ENCODE measurements at places on chromosomes 2 and 18.

DNA sequence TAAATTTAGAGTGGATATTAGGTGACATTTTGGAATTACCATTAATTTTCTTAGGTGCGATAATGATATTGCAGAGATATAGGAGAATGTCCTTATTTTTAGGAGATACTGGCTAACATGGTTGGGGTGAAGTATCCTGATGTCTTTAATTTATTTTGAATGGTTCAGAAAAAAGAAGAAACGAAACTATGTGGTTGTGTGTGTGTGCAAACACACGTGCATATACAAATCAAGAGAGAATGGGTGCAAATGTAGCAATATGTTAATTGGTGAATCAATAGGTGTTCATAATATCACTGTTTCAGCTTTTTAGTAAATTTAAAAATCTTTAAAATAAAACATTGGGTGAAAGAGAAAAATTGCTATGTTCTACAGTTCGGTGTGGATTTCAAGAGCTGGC lies 140.9 kb downstream of the DIS3L2 start:
- DNase-seq, result no peak

- DNase-seq, result peak; percentile 63
Measured at GRCh38 chr2:205848601-205849000, 166.3 kb downstream of the NRP2 start.

DNA sequence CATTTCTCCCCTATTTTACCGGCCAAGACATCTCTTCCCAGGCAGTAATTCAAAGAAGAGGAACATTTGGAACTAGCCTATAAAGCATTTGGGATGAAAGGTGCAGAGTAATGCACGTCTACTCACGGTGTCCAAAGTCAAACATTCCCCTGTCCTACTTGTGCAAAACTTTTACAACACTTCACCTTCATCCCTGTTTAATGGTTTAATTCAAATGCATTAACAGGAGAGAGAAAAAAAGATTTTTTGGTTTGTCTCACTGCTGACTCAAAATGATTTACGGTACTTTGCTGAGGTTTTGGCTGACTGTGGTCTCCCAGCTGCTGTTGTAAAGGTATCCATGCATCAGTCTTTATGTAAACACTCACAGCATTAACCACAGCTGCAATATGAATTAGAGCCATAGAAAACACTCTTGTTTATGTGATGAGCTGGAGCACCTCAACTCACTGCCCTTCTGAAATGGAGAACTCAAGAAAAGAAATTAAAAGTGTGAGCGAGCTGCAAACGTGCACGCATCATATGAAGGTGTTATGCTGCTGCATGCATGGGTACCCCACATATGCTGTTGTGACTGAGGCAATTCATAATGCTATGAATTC lies 220.5 kb downstream of the PIEZO2 start:
- DNase-seq, result peak; percentile 91

DNA sequence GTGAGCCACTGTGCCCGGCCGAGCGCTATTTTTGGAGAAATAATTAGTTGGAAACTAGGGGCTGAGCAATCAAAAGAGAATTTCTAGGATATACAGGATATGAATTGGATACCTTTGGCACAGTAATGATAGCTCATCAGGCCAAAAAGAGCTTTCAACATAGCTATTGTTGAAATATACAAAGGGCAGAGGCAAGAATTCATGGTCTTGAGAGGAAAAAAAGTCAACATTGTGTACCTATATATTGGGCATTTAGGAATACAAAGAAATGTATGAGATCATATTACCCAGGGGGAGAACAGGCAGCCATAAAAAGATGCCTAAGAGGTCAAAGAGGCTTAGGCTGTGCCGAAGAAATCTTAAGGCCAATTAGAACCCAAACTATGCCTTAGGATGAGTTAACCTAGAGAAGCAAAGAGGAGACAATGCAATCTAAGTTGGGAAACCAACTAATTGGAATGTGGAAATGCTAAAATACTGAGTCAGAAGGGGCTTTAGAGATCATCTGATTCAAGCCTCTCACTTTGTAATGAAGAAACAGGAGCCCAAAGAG lies 99.0 kb downstream of the RBBP8 start:
- peak; percentile 89 for DNase-seq

DNA sequence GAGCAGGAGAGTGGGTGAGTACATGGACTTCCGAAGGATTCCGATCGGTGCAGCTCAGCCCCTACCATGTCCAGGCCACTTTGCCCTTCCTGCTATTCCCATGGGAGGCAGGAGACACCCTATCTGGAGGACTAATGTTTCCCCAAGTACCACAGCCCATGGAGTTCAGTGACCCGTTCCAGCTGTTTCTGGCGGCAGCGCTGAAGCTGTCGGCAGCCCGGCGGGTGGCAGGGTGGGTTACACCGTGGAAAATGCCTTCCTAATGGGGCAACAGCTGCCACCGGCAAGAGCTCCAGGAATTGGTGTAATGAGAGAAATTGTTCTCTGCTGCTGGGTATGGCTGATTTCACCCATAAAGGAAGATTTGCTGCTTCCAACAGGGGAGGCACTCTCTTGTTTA lies 98.3 kb downstream of the MYCN start:
- DNase-seq, result no peak

GRCh38 chr18:9971313-9971920 lies 57.6 kb downstream of the VAPA start:
- DNase-seq, result peak; percentile 73

DNA sequence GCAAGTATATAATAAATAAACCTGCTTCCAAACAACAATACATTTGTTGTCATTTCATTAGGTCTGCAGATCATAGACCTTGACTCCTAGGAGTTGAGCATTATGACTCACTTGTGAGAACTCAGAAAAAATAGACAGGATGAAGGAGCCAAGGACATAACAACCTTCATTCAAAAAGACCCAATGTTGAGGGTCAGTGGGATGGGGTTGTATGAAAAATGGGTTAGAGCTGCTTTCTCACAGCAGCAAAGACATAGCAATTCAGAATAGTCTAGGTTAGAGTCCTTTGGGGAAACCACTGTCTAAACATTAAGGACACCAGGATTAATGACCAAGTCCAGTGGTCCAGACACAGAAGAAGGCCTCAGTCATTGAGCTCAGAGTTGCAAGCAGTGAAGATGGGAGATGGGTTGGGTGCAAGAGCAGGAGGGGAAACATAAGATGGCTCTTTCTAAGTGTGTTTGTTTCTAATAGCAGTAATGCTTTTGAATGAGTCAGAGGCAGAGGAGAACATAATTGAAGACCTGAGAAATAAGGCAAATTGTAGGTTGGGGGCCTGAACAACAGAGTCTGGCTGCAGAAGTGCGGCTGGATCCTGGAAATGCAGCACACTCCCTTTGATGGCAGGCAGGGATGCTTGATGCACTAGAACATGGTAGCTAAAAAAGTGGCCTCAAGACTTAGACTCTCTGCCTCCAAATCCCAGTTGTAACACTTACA lies 3.7 kb upstream of the SERPINB10 start:
- no peak for DNase-seq

DNA sequence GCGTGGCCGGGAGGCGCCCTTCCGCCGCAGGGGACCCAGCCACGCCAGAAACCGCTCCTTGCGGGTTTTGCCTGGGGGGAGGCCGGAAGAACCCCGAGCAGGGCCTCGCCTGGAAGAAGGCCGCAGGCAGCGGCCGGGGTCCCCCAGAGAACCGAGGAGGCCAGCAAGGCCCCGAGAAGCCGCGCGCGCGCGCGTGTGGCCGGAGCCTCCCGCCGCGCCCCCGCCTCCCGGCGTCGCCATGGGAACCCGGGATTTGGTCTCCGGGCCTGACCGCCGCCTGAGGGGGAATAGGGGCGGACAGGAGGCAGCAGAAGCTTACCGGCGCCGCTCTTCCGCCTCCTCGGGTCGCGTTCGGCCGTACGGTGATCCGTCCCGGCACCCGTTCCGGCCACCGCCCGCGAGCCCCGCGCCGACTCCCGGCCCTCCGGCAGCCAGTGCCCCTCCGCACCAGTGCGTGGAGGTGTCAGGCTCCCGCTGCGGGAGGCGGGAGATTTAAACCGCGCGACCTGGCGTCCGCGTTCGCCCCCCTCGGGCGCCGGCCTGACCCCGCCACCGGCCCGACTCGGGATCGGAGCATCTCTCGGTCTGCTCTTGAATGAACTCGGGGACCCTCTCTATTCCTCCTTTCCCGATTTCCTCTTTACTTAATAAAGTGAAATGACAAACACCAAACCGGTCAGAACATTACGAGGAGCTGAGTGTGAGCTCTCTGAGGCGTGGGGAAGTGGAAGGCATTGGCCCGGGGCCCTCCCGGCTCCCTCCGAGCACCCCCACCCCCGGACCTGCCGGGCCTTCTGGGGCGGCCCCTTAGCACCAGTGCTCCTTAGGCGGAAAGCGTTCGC lies at the start of gene ICA1L:
Gene ICA1L (minus strand): TSS at position 467 of the 842 bp plus-strand sequence. CDS start 42,757 bp downstream, outside the sequence.
- DNase-seq, result peak; percentile 61

DNA sequence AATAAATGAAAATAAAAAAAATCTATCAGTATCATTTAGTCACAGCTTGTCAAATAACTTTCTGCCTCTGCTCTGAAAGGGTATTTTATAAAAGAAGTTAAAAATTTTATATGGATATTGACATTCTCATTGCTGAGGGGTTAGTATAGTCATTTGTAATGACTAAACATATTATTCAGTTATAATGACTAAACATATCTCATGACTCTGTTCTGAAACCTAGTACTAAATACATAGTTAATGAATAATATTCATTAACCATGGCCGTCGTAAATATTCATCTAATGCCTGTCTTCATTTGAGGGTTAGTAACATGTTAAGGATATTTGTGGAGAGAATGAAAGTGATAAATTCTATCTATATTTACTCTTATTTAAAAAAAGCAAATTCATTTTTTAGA lies 69.1 kb upstream of the MAP4K3 start:
- no peak for DNase-seq

- DNase-seq, result no peak
Measured at GRCh38 chr2:49936965-49937364, 782.6 kb upstream of the FSHR start.

- no peak for DNase-seq
Measured at GRCh38 chr2:36333350-36334012, 22.1 kb upstream of the CRIM1 start.

- DNase-seq, result no peak
Measured at GRCh38 chr2:172307800-172308199, 119.6 kb upstream of the ITGA6 start.

GRCh38 chr2:239065537-239065936 lies 217.7 kb downstream of the TWIST2 start:
- no peak for DNase-seq

DNA sequence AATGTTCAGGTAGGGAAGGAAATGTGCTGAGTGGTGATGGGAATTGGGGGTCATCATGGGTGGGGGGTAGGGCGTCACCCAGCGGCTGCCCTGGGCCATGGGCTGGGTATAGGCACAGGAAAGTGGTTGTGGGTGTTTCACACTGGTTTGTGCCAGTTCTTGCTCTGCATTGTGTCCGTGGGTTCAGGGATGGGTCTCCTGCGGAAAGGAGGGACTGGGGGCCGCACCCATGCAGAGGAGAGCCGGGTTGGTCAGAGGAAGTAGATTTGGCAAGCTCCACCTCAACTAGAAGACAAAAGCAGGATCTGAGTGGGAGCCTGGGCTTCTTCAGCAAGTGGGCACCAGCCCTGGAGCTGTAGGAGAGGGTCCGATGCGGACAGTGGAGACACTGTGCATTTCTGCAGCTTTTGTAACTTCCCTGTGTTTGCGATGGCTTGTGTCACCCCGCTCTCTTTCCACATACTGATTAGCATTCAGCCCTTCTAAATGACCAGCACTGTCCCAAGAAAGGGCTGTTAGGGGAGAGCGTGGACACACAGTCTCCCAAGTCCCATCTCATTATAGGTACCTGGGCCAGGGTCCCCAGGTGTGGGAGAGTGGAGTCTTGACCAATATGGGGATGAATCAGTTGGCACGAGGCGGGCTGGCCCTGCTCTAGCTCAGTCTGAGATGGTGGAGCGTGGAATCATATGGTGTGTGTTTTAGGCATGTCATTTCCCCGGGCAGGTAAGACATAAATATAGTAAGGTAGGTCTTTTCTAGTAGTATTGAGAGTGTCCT lies 67.2 kb downstream of the LRRFIP1 start:
- no peak for DNase-seq

- DNase-seq, result no peak
Measured at GRCh38 chr2:220985561-220985960, 586.5 kb downstream of the EPHA4 start.

DNA sequence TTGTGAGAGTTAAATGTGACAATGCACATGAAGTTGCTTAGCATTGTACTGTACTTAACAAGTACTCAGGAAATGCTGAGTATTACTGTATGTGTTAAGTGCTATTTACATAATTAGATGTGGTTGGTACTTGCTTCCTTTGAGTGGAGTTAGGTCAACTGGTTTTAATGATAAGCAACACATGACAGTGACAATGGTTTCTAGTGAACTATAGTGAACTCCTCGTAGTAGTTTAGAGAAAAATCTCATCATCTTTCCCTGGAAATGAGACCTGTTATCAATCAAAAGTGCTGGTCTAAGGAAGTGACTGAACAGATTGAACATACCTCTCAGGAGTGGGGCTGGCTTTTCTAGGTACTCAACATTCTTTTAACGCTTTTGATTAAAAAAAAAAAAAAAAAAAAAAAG lies 29.2 kb upstream of the ZDBF2 start:
- no peak for DNase-seq

DNA sequence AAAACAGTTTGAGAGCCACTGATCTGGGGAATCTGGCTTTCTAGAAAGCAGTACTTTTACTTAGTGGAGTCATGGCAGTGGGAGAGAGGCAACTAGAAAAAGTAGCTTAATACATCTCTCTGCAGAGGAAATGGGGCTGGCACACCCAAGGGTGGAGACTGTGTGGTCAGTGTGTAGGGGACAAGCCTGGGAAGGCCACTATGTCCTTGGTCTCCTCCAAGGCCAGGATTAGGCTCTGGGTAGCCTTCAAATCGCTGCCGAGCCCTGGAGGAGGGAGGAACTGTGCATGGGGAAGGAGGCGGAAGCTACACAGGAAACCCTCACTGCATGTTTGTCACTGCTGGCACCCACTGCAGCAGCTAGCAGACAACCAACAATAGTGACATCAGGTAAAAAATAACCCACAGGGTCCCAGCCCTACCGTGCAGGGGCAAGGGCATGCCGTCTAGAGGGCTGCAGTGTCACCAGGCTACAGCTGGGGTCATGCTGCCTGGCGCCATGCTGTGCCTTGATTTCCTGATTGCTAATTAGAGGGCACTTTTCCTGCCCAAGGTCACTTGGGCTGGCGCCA lies 34.8 kb downstream of the LBH start:
- DNase-seq, result no peak

DNA sequence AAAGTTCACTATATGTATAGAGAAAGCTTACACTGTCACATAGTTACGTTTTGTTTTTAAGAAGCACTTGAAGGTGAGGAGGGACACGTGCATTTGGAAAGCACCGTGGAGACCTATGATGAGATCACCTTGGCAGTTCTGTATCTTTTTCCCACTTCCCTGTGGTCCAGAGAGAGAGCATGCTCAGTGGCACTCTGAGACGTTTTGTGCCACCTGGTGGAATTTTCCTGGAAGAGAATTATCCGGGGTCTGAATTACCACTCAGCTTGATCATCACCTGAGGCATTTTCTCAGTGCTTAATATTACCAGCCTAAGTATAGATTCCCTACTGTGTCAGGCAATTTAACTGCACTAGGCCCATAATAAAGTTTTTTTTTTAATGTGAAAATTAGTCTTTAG lies 469.4 kb upstream of the SMIM21 start:
- no peak for DNase-seq

DNA sequence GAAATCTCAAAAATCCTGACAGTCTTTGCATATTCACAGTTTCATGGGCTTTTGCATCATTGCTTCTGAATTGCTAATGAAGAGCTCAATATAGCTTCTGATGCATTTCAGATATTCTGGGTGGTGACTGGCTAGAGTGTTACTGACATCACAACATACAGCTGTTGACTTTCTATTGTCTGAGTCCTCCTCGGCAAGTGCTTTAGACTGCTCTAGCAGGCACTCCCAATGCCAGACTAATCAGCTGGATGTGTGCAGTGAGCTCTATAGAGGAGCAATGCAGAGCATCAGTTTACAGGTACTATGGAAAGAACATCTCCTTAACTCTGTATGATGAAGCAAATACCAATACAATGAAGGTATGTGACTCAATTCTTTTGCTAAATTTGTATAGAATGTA lies 54.9 kb downstream of the R3HDM1 start:
- peak; percentile 1 for DNase-seq
